ENCODE measurements at places on chromosomes 13 and 19.

DNA sequence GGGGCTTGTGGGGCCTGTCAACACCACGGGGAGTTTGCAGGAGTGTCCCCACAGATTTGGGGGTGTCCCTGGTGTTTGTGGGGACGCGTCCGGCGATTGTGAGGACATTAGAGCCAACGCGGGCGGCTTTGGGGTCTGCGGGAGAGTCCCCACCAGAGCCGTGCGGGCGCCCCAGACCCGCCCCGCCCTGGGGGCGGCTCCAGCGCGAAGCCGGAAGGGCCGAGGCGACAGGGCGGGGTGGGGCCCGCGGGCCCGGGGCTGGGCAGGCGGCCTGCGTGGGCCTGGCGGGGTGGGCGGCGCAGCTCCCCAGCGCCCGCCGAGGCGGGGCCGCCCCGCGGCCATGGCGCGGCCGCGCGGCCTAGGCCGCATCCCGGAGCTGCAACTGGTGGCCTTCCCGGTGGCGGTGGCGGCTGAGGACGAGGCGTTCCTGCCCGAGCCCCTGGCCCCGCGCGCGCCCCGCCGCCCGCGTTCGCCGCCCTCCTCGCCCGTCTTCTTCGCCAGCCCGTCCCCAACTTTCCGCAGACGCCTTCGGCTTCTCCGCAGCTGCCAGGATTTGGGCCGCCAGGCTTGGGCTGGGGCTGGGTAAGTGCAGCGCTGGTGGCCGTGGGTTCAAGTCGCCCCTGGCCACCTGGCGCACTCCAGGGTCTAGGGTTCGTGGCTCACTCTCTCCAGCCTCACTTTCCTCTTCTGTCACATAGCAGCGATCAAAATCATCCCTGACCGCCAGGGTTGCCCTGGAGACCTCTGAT is 10.3 kb downstream of the PDE4A start:
- no peak for DNase-seq

- no peak for DNase-seq
These were observed 397.3 kb upstream of the MIR17HG start for GRCh38 chr13:90950160-90950559.

- DNase-seq = no peak
These were observed 21.7 kb upstream of the MAB21L1 start for GRCh38 chr13:35498231-35498630.

- no peak for DNase-seq
These were observed 2.3 kb downstream of the SIGLEC9 start for GRCh38 chr19:51127032-51127431.

DNA sequence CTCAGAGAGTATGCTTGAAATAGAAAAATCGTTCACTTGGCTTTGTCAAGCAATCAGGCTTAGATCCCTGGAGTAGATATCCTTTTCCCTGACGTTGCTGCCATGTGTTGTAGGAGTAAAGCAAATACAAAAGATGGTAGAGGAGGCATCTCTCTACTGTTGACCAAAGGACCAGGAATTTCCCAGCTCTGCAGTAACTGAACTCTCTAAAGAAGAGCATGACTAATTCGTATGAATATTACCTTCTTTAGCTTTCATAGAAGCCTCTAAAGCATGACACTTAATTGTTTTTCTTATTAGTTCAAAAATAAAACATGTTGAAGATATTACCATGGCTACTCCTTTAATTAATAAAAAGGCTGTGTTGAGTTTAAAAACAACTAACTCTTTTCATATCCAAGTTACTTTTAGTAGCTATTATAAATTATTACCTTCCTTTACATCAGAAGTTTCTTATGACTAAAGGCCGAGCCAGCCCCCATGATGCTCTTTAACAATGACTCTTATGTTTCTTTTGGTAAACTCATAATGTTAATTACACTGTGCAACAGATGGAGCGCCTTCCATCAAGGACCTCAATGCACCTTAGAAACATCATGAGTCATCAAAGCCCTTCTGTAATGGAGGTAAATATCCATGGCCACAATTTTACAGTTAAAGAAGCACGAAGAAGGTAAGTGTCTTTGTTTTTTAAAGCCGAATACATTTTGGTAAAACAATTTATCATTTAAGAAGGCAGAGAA is 352.4 kb downstream of the KLF5 start:
- DNase-seq = no peak

GRCh38 chr13:24280720-24281119 is 28.7 kb upstream of the C1QTNF9 start:
- no peak for DNase-seq

DNA sequence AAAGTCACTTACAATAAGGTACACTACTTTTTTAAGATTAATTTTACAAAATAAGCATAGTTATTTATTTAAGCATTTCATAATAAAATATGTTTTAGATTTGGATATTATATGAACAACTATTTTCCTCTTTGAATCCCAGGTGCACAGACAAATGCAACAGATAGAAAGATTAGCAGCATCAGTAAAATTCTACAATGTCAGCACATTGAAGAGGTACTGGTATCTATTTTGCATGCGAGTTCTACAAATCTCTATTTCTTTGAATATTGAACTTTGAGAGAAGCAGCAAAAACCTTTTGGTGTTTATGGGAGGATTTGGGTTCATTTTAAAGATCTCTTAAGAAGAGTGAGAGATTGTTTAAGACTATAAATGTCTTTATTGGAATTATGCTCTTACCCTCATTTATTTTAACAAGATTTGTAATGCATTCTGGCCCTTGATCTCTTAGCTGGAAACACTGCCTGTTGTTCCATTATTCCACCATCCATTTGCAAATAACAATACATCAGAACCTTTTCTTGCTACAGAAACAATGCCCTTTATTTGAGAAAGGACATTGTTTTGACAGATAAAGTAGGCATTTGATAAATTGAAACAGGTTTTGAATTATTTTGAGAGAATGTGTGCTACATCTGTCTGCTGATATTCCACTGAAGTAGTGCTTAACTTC is 558.8 kb upstream of the KLHL1 start:
- no peak for DNase-seq

DNA sequence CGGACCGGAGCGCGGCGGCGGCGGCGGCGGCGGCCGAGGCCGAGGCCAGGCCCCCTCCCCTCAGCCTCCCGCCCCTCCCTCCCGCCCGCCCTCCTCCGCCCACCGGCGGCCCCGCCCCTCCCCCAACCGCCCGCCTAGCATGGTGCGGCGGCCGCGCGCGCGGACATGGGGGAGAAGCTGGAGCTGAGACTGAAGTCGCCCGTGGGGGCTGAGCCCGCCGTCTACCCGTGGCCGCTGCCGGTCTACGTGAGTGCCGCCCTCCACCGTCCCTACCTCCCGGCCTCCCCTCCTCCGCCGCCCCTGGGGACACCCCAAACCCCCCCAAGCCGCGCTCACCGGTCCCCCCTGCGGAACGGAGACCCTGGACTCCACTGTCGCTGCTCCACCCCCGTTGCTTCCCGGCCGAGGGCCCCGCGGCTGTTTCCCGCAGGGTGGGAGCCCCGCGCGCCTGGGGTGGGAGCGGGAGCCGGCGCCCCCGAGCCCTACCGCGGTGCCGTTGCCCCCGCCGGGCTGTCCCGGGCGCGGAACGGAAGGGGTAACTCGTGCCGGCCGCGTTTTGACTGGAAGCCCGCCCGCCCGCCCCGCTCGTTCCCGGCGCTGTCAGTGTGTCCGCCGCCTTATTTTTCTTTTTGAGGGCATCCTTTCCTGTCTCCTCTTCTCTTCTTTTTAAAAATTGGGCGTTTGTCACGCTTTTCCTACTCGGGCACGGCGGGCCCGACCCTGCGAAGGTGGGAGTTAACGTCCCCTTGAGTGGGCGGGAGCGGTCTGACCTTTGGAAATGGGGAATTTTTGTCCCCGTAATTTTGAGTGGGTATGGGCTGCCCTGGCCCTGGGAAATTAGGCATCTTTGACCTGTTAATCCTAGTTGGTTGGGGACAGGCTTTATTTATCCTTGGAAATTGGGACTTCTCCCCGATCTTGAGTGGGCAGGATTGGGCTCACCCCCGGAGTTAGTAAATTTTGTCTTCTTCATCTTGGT is 576 bp downstream of the DOT1L start:
- DNase-seq = no peak

DNA sequence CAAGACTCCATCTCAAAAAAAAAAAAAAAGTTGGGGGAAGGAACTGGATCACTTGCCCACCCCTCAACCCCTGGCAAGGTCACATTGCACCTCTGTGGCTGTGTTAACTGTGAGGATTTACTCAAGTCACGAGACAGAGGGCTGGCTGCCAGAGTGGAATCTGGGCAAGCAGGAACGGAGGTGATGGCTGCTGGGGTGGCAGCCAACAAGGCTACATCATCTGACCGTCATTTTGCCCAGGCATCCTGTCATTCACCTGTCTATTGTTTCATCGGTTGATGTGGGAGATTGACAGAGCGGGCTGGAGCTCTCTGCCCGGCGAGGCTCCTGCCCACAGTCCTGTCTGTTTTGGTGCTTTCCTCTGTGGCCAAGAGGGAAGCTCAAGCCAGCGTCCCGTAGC is 75.7 kb downstream of the DPF1 start:
- no peak for DNase-seq

- no peak for DNase-seq
These were observed 14.2 kb downstream of the FCAR start for GRCh38 chr19:54888239-54888638.

DNA sequence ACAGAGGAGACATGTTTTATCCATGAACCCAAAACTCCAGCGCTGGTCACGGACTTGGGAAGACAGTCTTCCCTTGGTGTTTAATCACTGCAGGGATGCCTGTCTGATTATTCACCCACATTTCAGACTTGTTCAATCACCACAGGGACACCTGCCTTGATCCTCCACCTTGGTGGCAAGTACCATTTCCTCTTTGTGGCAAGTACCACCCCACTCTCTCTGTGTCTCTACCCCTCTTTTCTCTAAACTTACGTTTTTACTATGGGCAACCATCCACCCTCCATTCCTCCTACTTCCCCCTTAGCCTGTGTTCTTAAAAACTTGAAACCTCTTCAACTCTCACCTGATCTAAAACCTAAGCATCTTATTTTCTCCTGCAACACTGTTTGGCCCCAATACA is 16.8 kb downstream of the ZNF83 start:
- DNase-seq = no peak

DNA sequence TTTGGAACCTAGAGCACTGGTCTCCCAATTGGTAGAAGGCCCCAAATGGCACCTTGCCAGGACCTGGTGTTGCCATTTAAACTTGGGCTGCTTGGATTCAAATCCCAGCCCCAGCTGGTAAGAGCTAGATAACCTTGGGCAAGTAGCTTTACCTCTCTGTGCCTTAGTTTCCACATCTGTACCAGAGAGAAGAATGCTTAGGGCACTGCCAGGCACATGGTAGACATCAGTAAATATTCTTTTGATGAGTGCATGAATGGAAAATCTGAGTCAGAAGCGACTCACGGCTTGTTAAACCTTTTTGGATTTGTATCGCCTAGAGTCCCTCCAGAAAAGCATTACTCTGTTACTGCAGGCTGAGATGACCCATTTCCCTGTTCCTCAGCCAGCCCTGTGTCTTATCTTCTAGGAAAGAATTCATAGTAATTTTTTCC is 90.9 kb downstream of the SIPA1L3 start:
- DNase-seq = no peak

- DNase-seq = no peak
These were observed 137.0 kb downstream of the FLT1 start for GRCh38 chr13:28357911-28358433.

GRCh38 chr19:43997631-43998290 is 5.0 kb upstream of the ZNF230 start:
- no peak for DNase-seq

GRCh38 chr13:48562296-48563066 is 29.6 kb upstream of the RCBTB2 start:
- no peak for DNase-seq

GRCh38 chr13:51148952-51149573 is 38.0 kb upstream of the C13orf42 start:
- DNase-seq = no peak

- no peak for DNase-seq
These were observed 87.1 kb downstream of the ATP11A start for GRCh38 chr13:112776971-112777370.

GRCh38 chr13:21747456-21747855 is 76.6 kb downstream of the FGF9 start:
- no peak for DNase-seq

DNA sequence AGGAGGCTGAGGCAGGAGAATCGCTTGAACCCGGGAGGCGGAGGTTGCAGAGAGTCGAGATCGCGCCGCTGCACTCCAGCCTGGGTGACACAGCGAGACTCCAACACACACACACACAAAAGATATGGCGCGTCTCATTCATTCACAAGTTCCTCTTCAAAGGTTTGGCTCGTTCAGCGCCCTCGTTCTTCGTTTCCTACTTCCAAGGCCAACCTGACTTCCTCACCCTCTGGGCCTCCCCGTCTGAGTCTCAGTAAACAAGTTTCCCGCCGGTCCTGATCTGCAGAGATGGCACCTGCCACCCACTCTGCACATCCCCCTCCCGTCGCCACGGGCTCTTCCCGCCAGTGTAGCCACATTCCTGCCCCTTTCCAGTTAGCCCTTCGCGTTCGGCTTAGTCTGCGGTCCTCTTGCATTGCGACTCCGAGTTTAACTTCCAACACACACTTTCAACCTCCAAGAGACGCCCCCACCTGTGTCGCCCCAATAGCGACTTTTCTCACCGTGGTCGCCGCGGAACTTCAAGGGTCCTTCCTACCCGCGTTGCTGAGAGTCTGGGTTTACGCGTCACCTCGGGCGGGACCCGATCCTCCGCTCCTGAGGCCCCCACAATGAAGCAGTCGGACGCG is 1.3 kb upstream of the BSG start:
- DNase-seq = peak; percentile 47

- peak; percentile 76 for DNase-seq
These were observed 5.0 kb upstream of the GRIN3B start for GRCh38 chr19:995051-995827.

- DNase-seq = no peak
These were observed 163.5 kb downstream of the KATNAL1 start for GRCh38 chr13:30143666-30144400.

DNA sequence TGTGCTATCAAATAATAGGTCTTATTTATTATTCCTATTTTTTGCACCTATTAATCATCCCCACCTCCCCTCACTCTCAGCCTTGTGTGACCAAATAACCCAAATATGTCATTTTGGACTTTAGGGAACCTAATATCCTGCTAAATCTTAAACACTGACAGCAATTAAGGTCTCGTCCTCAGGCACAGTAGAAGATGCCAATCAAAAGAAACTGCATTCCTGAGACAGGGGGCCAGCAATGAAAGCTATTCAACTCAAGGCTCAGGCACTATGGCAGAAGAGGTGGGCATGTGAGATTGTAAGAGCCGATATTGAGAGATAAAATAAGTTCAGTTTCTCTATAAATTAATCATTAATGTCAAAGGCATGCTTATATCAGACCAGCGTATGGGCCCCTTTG is 1437.7 kb upstream of the PCDH9 start:
- no peak for DNase-seq

- DNase-seq = no peak
These were observed 14.3 kb upstream of the ZNF541 start for GRCh38 chr19:47587295-47587694.

GRCh38 chr19:5096536-5096935 is 127.6 kb downstream of the KDM4B start:
- DNase-seq = no peak

- DNase-seq = no peak
These were observed 9.2 kb upstream of the GSX1 start for GRCh38 chr13:27783111-27783510.

GRCh38 chr19:52917531-52917930 is 5.7 kb downstream of the ZNF888 start:
- no peak for DNase-seq

- no peak for DNase-seq
These were observed 2.0 kb downstream of the SPART start for GRCh38 chr13:36344173-36344572.

Data from NCI-H1105 (cell line).